ENCODE measurements at places on chromosomes 4 and X.

DNA sequence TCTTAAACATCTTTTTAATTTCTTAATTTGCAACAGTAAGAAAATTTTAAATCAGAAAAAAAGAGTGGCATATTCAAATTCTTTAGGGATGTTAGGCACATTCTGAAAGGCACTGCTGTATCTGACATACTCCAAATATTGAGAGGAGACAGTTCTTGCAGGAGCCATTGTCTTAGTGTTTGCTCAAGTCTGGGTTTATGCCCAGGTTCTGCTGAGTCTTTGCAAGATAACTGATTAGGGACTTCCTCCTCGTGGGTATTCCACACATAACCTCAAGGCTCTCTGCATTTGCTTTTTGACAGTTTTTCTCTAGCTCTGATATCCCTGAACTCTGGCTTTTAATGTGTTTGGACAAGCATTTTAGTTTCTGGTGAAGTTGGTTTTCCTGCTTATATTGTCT, 52.6 kb downstream of the RPS3A start:
- DNase-seq, result no peak

GRCh38 chrX:76605390-76605789, 177.9 kb downstream of the MAGEE1 start:
- DNase-seq, result no peak

GRCh38 chr4:11475871-11476270, 47.2 kb upstream of the HS3ST1 start:
- DNase-seq, result no peak

- DNase-seq, result no peak
Observed at GRCh38 chrX:39645178-39645895, 452.4 kb downstream of the BCOR start.

GRCh38 chrX:84064814-84065213, 123.2 kb downstream of the RPS6KA6 start:
- DNase-seq, result no peak

- no peak for DNase-seq
Observed at GRCh38 chrX:68941385-68941952, 112.6 kb downstream of the EFNB1 start.

DNA sequence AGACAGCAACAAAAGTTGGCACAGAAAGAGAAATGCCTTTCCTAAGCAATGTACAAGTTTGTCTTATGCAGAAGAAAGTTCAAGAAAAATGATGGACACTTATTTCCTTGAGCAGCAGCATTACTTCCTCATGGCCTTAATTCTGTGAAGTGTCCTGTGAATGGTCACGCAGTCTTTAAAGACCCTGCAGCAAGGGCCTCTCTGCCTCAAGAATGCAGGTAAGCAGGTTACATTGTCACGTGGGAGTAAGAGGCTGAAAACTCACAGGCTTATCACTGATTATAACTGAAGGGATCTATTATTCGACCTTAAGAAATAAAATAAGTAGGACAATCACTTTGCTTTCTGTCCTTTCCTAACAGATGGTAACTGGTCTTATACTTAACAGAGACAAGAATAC, 109.1 kb downstream of the ATP8A1 start:
- no peak for DNase-seq

GRCh38 chr4:14679906-14680305, 322.4 kb upstream of the CPEB2 start:
- no peak for DNase-seq

DNA sequence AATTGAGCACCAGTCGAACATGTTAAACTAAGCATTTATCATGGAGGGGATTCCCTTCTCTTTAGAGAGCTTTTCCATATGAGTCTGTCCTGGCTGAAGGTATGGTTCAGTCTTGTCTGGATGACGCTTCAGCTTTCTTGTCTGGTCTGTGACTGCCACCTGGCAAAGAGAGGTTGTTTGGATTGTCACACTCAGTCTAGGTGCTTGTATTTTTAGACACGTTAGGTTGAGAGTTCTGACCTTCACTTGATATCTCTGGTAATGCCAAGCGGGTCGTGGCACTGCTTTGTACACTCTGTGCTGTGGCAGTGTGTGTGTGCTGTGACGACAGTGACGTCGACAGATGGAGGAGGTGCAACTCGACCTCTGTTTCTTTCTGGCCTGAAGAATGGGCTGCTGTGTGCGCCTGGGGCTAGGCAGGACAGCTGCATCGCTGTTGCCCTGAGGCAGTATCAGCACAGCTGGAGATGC, 12.6 kb downstream of the NOCT start:
- no peak for DNase-seq

DNA sequence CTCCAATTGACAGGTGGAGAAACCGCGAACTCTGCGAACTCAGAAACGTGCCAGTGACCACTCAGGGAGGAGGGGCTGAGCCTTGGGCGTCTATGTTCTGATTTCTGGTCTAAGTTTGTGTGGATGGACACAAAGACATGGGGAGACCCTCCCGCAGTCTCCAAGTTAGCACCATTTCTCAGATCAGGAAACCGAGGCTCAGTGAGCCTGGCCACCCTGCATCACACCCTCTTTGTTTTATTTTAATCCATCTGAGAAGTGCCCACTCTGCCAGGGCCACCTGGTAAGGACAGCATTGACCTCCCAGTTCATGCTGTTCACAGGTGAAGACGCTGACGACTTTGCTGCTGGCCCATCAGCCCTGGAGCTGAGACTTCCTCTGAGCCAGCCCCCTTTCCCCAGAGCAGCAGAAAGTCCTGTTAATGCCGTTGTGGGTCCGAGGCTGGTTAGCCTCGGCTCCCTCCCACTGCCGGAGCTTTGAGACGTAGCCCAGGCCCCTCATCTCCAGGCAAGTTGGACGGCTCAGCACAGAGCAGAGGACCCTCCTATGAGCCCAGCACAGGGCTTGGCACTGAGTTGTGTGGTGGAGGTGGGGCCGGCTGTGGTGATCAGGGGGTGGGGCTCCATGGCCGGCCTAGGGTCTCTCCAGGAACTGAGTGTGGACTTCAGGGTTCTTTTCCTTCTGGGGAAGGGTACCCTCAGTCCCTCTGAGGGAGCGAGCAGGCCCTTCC, 43.7 kb downstream of the PSAPL1 start:
- DNase-seq, result peak; percentile 10

- no peak for DNase-seq
Observed at GRCh38 chr4:122458625-122459024, 2.1 kb upstream of the IL2 start.

- no peak for DNase-seq
Observed at GRCh38 chrX:133646719-133647116, 231.4 kb upstream of the GPC4 start.

DNA sequence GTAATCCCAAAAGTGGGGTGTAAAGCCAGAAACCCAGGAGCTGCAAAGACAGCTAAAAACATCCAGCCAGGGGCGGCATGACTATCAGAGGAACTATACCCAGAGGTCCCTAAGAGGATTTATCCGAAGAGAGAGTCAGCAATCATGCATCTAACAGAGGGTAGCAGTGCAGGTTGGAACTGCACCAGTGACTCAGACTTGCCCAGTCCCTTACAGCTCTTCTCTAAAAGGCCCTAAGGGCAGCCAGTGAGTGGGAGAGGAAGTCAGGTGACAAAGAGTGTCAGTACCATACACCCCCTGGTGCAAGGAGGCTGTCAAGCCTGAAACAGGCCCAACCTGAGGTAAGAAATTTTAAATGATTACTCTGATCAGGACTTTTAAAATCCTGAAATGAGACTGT, 88.1 kb downstream of the CAMK2D start:
- DNase-seq, result no peak
